H1 (cell line): ENCODE measurements at places on chromosomes 16 and 17. TPM values are rescaled to one million over a fixed set of nuclear protein-coding genes. Genes with fewer than 3 reads are reported as not detected.

The SLC5A11 gene
- 0.19 and 0.59 TPM in 2 replicates for polyA plus RNA-seq

The SNAI3 gene
- 13.3 and 15.8 TPM in 2 replicates for polyA plus RNA-seq

The HS3ST3B1 gene
- polyA plus RNA-seq = 4.7 and 6.1 TPM in 2 replicates

The TMEM88 gene
- 8.8 and 11.6 TPM in 2 replicates for polyA plus RNA-seq

The MCRIP1 gene
- 151 and 250 TPM in 2 replicates for polyA plus RNA-seq

The CAPN15 gene
- 38.9 and 68.4 TPM in 2 replicates for polyA plus RNA-seq

The ZDHHC7 gene
- polyA plus RNA-seq = 56.3 and 125 TPM in 2 replicates

The PIK3R5 gene
- 2.7 and 4.2 TPM in 2 replicates for polyA plus RNA-seq

The PLXDC1 gene
- 14.6 and 17.9 TPM in 2 replicates for polyA plus RNA-seq

The NPIPB9 gene
- polyA plus RNA-seq = 0.41 and 0.42 TPM in 2 replicates

The LRRC46 gene
- polyA plus RNA-seq = 0.16 and 0.18 TPM in 2 replicates

The CPHXL2 gene
- not detected in 2 replicates for polyA plus RNA-seq

The SNX20 gene
- not detected in 2 replicates for polyA plus RNA-seq

The PRMT7 gene
- polyA plus RNA-seq = 49.3 and 67.4 TPM in 2 replicates
